Activated CD8-positive, alpha-beta memory T cell treated with anti-CD3 and anti-CD28 coated beads for 36 hours (primary cell): ENCODE measurements at places on chromosomes 13 and 19. TPM values are rescaled to one million over a fixed set of nuclear protein-coding genes. Genes with fewer than 3 reads are reported as not detected.

SCEL gene
- total RNA-seq: not detected

CGB5 gene
- not detected for total RNA-seq

ZNF490 gene
- total RNA-seq: 8.1 TPM

PSG7 gene
- not detected for total RNA-seq

ZNF256 gene
- total RNA-seq: 6.2 TPM

URAD gene
- total RNA-seq: not detected

AP1M2 gene
- not detected for total RNA-seq

PSG3 gene
- total RNA-seq: not detected

SYNE4 gene
- 1.2 TPM for total RNA-seq

FGF22 gene
- total RNA-seq: not detected

MLNR gene
- total RNA-seq: not detected

CEBPA gene
- 0.80 TPM for total RNA-seq

ZNF627 gene
- total RNA-seq: 5.4 TPM

FCER2 gene
- 1.8 TPM for total RNA-seq

MCEMP1 gene
- total RNA-seq: not detected

PPAN gene
- total RNA-seq: 298 TPM

NPAS1 gene
- 0.65 TPM for total RNA-seq

HIPK4 gene
- 0.08 TPM for total RNA-seq

PSG1 gene
- total RNA-seq: not detected

DIRAS1 gene
- not detected for total RNA-seq
